ENCODE measurements at places on chromosomes 6 and 20. TPM values are rescaled to one million over a fixed set of nuclear protein-coding genes. Genes with fewer than 3 reads are reported as not detected.

Gene SLC35B2
- 36.7 TPM for total RNA-seq

Gene OPN5
- not detected for total RNA-seq

Gene IFNGR1
- total RNA-seq: 17.6 TPM

Gene MAK
- 0.21 TPM for total RNA-seq

Gene IER3
- total RNA-seq: 61.5 TPM

Gene PPP2R5D
- 49.0 TPM for total RNA-seq

Gene NKX2-4
- 0.11 TPM for total RNA-seq
